Heart left ventricle (tissue), 16 donors: ENCODE measurements at places on chromosomes 6 and 20. TPM values are rescaled to one million over a fixed set of nuclear protein-coding genes. Genes with fewer than 3 reads are reported as not detected.
A peak's percentile ranks its signal among the peaks of the same experiment; 100 is the strongest.

GRCh38 chr6:130239755-130240154, 17.0 kb upstream of the SAMD3 start:
- H3K4me1 ChIP-seq, result no peaks in the 10 kb centered on the region
- no peak overlapping the region for H3K4me3 ChIP-seq
- no peak for DNase-seq
- H3K36me3 ChIP-seq, result no peaks in the 10 kb centered on the region
- no peaks in the 10 kb centered on the region for H3K27me3 ChIP-seq

- no peaks in the 10 kb centered on the region for H3K27me3 ChIP-seq
- H3K27ac ChIP-seq, result no peak overlapping the region
- no peak overlapping the region for H3K4me3 ChIP-seq
- H3K36me3 ChIP-seq, result no peaks in the 10 kb centered on the region
Measured at GRCh38 chr6:53361549-53362031, 12.8 kb upstream of the ELOVL5 start.

DNA sequence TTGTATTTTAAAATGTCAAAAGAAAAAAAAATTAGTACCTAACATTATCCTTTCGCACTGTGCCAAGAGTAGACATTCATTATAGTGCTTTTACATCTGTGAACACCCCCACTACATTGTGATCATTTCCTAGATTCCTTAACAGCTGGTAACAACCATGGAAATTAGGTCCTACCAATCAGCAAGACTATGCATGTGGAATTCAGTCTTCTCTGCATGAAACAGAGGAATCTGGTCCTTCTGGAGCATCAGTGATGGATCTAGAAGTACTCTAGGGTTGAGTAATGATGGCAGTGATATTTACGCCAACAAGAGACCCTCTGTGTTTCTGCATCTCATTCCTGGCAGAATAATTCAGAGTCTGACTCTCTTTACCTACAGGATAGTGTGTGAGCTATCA, 9.4 kb downstream of the OR12D1 start:
- H3K4me3 ChIP-seq, result no peak overlapping the region
- no peaks in the 10 kb centered on the region for H3K36me3 ChIP-seq
- H3K27me3 ChIP-seq, result no peaks in the 10 kb centered on the region
- DNase-seq, result no peak

The MMS22L gene
- total RNA-seq, result 3.3 TPM

GRCh38 chr6:161226009-161226964, 47.6 kb downstream of the AGPAT4 start:
- no peaks in the 10 kb centered on the region for H3K27me3 ChIP-seq
- H3K4me3 ChIP-seq, result no peak overlapping the region
- DNase-seq, result no peak
- H3K36me3 ChIP-seq, result no peaks in the 10 kb centered on the region
- H3K27ac ChIP-seq, result no peak overlapping the region
- peaks cover 16% of the 10 kb centered on the region for H3K4me1 ChIP-seq

DNA sequence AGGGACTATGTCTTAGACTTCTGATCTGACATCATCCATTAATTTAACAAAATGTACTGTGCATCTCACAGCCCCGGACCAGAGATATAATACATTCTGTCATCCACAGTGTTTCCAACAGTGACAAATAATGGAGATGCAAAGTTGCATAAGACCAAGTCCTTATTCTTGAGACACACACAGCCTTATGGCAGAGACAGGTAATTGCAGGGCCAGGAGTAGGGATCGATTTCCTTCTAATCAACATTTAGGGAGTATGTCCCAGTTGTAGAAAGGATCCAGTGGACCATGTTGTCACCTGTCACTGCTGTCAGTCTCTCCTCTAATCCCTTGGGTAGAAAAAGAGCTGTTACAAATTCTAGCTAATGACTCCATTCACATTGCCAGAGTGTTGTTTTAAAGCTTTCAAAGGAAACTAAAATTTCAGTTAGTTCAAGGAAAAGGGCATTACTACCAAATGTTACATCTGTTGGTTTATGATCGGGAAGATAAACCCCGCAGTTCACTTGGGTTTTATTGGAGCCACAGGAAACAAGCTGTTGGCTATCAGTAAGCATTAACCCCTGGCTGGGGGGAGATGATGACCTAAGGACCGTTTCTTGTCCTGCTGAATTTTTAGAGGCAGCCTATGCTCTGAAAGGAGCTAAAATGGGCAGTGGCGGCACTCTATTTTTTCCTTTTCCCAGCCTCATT, 111.4 kb upstream of the ATXN1 start:
- no peaks in the 10 kb centered on the region for H3K4me1 ChIP-seq
- no peak overlapping the region for H3K27ac ChIP-seq
- DNase-seq, result no peak
- H3K4me3 ChIP-seq, result no peak overlapping the region
- H3K36me3 ChIP-seq, result no peaks in the 10 kb centered on the region
- H3K27me3 ChIP-seq, result no peaks in the 10 kb centered on the region

- no peaks in the 10 kb centered on the region for H3K4me1 ChIP-seq
- no peaks in the 10 kb centered on the region for H3K27me3 ChIP-seq
- no peak overlapping the region for H3K27ac ChIP-seq
- peaks cover 56% of the 10 kb centered on the region for H3K36me3 ChIP-seq
Measured at GRCh38 chr6:166936079-166936787, 20.1 kb downstream of the RNASET2 start.

The DEFB132 gene
- total RNA-seq, result not detected

GRCh38 chr20:52975029-52975732, 3.0 kb downstream of the TSHZ2 start:
- H3K27me3 ChIP-seq, result no peaks in the 10 kb centered on the region
- no peaks in the 10 kb centered on the region for H3K36me3 ChIP-seq
- H3K27ac ChIP-seq, result no peak overlapping the region
- peak overlapping the region; percentile 62 for H3K4me3 ChIP-seq
- H3K4me1 ChIP-seq, result no peaks in the 10 kb centered on the region

DNA sequence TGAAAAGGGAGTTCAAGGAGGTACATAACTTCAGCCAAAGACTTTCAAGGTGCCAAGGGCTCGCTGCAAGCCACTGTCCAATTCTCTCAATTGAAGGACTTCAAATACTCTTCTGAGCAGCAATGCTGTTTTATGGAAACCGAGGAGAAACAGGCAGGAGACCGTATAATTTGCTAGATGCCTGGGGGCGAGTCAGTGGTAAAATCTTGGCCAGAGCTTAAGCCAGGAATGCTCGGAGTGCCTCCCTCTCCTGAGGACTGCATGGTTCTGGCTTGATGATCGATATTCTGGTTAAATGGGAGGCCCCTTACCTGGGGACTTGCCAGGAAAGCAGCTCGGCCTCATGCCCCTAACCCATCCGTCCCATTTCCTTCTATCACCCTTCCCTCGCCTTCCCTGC, 35.8 kb upstream of the NOP56 start:
- H3K27ac ChIP-seq, result no peak overlapping the region
- no peaks in the 10 kb centered on the region for H3K4me1 ChIP-seq
- H3K27me3 ChIP-seq, result no peaks in the 10 kb centered on the region

The UNC93A gene
- not detected for total RNA-seq

DNA sequence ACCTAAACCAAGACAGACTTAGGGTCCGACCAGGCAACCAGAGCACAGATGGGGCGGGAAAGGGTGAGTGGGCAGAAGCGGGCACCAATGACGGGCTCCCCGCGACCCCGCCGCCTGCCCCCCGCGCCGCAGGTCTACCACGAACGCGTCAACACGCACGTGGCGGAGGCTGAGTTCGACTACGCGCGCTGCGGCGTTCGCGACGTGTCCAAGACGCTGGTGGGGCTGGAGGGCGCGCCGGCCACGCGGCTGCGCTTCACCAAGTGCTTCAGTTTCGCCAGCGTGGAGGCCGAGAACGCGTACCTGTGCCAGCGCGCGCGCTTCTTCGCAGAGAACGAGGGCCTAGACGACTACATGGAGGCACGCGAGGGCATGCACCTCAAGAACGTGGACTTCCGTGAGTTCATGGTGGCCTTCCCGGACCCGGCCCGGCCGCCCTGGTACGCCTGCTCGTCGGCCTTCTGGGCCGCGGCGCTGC, 5.1 kb downstream of the TMEM151B start:
- peaks cover 13% of the 10 kb centered on the region for H3K4me1 ChIP-seq
- H3K27me3 ChIP-seq, result peaks cover 70% of the 10 kb centered on the region
- no peak for DNase-seq
- H3K4me3 ChIP-seq, result no peak overlapping the region
- no peak overlapping the region for H3K27ac ChIP-seq

- no peak overlapping the region for H3K4me3 ChIP-seq
- no peak overlapping the region for H3K27ac ChIP-seq
- H3K36me3 ChIP-seq, result no peaks in the 10 kb centered on the region
- H3K27me3 ChIP-seq, result no peaks in the 10 kb centered on the region
- no peaks in the 10 kb centered on the region for H3K4me1 ChIP-seq
Measured at GRCh38 chr20:58926802-58927489, 54.1 kb upstream of the NELFCD start.

The PAK5 gene
- total RNA-seq, result not detected

GRCh38 chr6:125375013-125375412, 73.2 kb upstream of the HDDC2 start:
- no peak for DNase-seq
- H3K27me3 ChIP-seq, result no peaks in the 10 kb centered on the region
- no peak overlapping the region for H3K27ac ChIP-seq

DNA sequence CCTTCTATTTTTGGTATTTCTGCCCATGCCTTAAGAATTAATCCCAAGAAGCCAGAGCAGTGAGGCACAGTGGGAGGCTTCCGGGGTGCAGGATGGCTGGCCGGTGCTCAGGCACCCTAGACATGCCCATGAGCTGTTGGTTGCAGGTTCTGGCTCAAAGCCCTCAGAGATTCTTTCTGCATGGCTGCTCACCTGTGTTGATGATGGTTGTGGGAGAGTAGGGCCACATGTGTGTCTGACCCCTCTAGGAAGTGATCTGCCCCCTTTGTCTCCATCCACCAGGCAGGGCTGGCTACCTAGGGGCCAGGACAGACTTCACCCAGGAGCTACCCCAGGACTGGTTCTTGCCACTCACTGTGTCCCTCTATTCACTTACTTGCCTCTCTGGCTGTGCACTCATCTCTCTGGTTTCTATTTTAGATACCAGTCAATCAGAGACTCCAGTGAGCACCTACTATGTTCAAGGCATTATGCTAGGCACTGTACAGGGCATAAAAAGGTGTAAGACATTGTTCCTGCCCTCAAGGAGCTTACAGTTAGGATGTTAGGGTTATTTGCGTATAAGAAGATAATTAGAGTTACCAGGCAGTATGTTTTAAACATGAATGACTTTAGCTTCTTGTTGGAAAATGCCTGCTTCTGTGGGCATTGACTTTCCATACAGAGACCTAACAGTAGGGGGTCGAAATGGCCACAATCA, 16.8 kb downstream of the CD83 start:
- peaks cover 10% of the 10 kb centered on the region for H3K36me3 ChIP-seq
- H3K27ac ChIP-seq, result no peak overlapping the region
- H3K27me3 ChIP-seq, result no peaks in the 10 kb centered on the region

The RALGAPB gene
- total RNA-seq, result 26.0 TPM

The SLC16A10 gene
- 6.5 TPM for total RNA-seq

The CDSN gene
- 0.56 TPM for total RNA-seq

The RHAG gene
- total RNA-seq, result not detected

The TPD52L2 gene
- 65.0 TPM for total RNA-seq

The WFDC10B gene
- total RNA-seq, result not detected

The FHL5 gene
- 7.9 TPM for total RNA-seq

GRCh38 chr20:40668449-40669228, 20.4 kb downstream of the MAFB start:
- H3K27me3 ChIP-seq, result no peaks in the 10 kb centered on the region
- no peaks in the 10 kb centered on the region for H3K36me3 ChIP-seq
- H3K4me1 ChIP-seq, result no peaks in the 10 kb centered on the region
- H3K4me3 ChIP-seq, result no peak overlapping the region

DNA sequence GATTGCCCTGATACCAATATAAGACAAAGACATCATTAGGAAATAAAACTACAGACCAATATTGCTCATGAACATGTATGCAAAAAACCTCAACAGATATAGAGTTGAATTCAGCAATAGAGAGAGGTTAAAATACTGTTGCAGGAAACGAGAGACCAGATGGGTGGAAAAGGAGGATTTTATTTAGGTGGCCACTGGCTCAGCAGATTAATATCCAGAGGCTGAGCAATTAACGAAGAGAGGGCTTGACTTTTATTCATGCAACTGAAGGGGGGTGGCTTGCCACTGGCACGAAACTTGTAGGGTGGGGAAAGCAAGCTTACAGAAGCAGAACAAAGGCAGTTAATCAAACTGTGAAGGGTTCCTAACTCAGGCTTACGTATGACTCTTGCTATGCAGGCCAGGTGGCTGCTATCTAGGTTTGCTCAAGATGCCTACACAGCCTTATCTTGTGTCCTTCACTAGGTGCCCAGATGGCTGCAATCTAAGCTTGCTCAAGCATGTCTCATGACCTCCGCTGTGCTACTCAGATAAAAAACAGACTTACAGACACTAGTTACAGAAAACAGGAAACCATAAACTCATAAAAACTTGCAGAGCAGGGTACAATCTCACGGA, 126.4 kb downstream of the MMUT start:
- no peaks in the 10 kb centered on the region for H3K27me3 ChIP-seq
- DNase-seq, result no peak
- no peaks in the 10 kb centered on the region for H3K4me1 ChIP-seq
- no peaks in the 10 kb centered on the region for H3K36me3 ChIP-seq

GRCh38 chr6:169991031-169991390, 239.6 kb downstream of the ERMARD start:
- H3K4me3 ChIP-seq, result no peak overlapping the region
- no peaks in the 10 kb centered on the region for H3K36me3 ChIP-seq

- H3K4me1 ChIP-seq, result no peaks in the 10 kb centered on the region
- no peak overlapping the region for H3K27ac ChIP-seq
- no peaks in the 10 kb centered on the region for H3K27me3 ChIP-seq
- H3K36me3 ChIP-seq, result no peaks in the 10 kb centered on the region
Measured at GRCh38 chr20:63044605-63045004, 37.8 kb upstream of the BHLHE23 start.

The GPX5 gene
- not detected for total RNA-seq

DNA sequence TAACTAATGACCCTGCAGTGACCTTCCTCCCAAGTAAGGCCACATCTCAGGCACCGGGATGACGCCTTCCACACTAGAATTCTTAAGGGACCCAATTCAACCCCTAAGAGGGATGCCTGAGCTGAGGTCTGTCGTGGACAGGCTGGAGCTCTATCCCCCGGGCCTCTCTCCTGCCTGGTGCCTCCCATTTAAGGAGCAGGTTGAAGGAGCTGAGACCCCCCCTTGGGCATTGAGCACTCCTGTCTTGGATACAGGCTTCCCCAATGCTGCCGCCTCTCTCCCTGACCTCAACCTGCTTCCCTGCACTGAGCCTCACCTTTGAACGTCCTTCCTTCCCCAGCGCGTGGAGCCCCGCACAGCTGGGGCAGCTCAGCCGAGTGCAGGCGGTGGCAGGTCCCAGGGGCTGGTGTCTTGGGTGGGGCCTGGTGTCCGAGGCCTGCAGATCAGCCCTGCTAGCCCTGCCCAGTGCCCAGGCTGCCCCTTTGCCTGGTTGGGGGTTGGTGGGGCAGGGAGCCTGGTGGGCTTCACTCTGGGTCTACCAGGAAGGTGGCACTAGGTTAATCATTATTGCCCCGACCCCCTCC, 19.9 kb upstream of the BHLHE23 start:
- no peak overlapping the region for H3K4me3 ChIP-seq
- H3K27me3 ChIP-seq, result peaks cover 92% of the 10 kb centered on the region
- peak; percentile 58 for DNase-seq
- no peaks in the 10 kb centered on the region for H3K4me1 ChIP-seq

- no peak for DNase-seq
- H3K36me3 ChIP-seq, result no peaks in the 10 kb centered on the region
- peaks cover 7% of the 10 kb centered on the region for H3K4me1 ChIP-seq
- H3K4me3 ChIP-seq, result no peak overlapping the region
- no peak overlapping the region for H3K27ac ChIP-seq
Measured at GRCh38 chr6:13668291-13668928, 43.2 kb downstream of the RANBP9 start.

The RAET1L gene
- not detected for total RNA-seq

- H3K4me1 ChIP-seq, result peaks cover 38% of the 10 kb centered on the region
- no peaks in the 10 kb centered on the region for H3K27me3 ChIP-seq
- no peak for DNase-seq
- no peak overlapping the region for H3K27ac ChIP-seq
Measured at GRCh38 chr6:166589786-166590574, 3.5 kb upstream of the RAMACL start.
